ENCODE measurements at places on chromosomes 7 and 10.

GRCh38 chr10:80460399-80461207 lies 6.5 kb downstream of the TSPAN14 start:
- no peak for DNase-seq

GRCh38 chr10:17873946-17874345 lies 64.8 kb downstream of the MRC1 start:
- DNase-seq = no peak

GRCh38 chr7:83271212-83272099 lies 108.8 kb upstream of the PCLO start:
- DNase-seq = no peak

DNA sequence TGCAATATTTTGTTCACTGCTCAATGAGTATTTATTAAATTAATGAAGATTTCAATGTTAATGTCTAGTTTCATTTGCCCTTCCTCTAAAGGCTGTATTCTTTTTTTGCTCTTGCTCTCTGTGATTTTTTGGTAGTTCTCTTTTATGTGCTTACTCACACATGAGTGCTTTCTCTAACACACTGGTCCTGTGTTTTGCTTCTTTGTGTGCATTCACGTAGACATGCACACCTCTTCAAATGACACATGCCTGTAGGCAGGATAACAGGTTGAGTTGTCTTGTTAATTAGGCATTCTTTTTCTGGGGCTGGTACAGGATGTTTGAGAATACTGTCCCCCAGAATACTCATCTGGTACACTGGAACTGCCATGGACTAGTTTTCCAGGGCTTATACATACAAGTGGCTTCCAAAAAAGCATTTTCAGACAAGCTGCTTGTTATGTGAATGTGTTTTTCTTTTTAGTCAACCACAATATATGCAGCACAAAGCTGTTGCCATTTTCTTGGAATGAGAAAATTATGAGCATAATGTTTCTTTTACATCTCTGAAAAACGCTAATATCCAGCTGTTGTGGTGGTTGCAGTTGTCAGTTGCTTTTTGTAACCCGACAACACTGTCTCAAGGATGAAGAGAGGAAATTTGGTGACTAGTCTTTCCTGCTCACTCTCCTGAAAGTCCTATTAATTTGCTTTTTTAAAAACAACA lies 416.4 kb downstream of the AUTS2 start:
- DNase-seq = no peak

DNA sequence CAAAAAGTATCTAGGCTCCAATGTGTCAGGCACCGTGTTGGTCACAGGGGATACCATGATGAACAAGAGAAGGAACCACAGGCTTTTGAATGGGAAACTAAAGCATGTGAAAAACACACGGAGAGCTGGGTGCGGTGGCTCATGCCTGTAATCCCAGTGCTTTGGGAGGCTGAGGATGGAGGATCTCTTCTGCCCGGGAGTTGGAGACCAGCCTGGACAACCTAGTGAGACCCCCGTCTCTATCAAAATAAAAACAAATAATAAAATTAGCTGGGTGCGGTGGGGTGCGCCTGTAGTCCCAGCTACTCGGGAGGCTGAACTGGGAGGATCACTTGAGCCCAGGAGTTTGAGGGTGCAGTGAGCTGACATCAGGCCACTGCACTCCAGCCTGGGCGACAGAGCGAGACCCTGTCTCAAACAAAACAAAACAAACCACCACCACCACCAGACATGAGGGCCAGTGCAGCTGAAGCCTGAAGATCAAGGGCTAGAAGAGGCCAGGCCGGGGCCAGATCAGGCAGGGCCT lies 611 bp upstream of the COPS6 start:
- no peak for DNase-seq

DNA sequence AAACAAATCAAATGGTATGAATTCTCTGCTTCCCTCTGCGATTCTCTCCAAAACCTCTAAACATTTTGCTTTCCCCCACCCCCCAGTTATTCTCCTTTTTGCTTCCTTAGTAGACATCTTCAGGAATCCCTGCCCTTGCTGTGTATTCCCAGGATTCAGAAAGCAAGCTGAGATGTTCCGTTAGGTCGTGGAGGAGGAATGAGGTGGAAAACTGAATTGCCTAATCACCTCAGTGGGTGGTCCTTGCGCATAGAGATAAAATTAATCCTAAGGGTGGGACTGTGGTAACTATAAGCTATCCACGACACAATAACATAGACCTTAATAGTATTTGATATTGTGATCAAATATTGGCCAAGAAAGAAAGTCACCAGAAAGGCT lies 49.1 kb upstream of the SEMA3C start:
- no peak for DNase-seq

- DNase-seq = no peak
Measured at GRCh38 chr10:80144067-80144695, 11.7 kb downstream of the PLAC9 start.

DNA sequence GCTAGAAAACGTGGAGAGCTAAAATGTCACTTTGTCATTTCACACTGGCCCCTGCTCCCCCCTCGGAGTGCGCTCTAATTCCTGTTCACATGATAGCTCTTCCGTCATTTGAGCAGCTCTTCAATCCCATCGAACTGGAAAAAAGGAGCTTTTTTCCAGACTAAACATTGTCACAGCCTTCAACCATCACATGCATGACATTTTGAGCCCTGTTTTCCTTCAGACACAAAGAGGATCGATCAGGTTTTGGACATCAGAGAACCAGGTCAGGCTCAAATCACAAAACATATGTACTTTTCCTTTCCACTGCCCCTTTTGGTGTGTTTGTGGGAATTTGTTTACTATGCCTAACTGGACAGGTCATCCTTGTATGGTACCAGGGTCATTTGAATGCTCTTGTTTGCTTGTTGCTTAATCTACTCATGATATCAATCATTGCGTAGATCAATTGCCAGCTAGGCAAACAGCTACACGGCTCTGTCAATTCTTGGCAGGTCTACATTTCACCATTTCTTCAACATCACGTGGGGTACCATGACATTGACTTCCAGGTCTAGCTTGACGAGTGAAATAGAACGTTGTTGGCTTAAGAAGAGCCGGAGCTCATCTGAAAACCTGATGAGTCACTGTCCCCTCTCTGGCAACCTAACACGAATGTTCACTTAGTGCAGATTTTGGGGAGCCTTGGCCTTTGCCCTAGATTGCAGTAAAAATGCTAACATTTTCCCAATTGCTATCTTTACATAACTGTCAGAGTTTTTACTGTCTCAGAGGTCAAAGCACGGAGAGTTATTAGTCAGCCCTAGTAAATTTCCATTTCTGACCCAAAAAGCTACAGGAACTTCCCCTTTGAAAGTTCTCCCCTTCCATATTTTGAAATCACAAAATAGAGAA lies 87.3 kb downstream of the LYZL2 start:
- no peak for DNase-seq

- no peak for DNase-seq
Measured at GRCh38 chr10:112735041-112735695, 214.9 kb upstream of the TCF7L2 start.

DNA sequence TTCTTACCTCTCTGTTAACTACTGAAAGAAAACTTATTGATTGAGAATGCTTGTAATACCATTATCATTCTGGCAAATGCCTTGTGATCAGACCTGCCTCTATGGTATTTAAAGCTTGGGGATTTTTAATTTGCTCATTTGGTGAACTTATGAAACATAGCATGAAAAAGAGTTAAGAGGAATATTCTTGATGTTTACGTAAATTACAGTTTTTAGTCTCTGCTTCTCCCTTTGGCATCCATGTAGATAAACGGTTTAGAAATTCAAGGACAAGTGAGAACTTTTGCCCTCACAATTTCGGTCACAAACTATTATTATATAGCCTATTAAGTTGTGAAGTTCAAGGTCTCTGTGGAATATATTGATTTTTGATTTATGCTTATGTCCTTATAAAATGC lies 11.2 kb upstream of the CELF2 start:
- no peak for DNase-seq

GRCh38 chr7:42690794-42691639 lies 220.9 kb downstream of the C7orf25 start:
- DNase-seq = no peak

GRCh38 chr10:78441694-78442093 lies 408.0 kb downstream of the RPS24 start:
- DNase-seq = no peak

- DNase-seq = no peak
Measured at GRCh38 chr10:47330804-47331203, 8.6 kb downstream of the GDF2 start.

DNA sequence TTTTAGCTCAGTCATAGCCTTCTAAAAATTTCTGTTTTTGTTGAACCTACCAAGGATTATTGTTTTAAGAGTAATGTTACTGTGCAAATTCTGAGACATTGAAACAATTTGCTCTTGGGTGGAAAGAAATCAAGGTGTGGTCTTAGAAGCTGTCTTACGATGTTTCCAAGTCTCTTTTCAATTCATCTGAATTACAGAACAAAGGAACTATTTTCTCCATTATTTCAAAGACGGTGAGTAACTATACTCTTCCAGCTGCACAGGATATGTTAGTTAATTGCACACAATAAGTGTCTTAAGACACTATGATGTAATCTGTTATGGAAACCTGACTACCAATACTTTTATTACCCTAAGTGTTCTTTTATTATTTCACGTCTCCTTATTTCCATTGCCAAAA lies 106.8 kb upstream of the POM121L12 start:
- DNase-seq = no peak

DNA sequence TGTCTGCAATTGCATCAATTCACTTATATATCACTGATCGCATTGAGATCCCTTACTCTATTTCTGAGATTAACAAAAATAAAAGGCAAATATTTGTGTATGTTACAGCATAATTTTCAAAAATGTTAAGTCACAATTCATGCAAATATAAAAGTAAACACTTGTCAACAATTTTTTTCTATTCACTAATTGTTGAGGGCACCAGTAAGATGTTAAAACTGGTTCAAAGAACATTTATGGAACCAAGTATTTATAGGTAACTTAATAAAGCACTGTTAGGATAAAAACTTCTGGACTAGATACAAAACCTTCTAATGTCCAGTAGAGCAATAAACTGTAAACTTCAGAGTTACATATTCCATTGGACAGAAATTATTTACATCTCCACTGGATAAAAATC lies 586.1 kb upstream of the AUTS2 start:
- no peak for DNase-seq

- DNase-seq = no peak
Measured at GRCh38 chr7:21104124-21104500, 317.4 kb upstream of the SP8 start.

GRCh38 chr7:93407239-93407638 lies 167.3 kb downstream of the CALCR start:
- no peak for DNase-seq

DNA sequence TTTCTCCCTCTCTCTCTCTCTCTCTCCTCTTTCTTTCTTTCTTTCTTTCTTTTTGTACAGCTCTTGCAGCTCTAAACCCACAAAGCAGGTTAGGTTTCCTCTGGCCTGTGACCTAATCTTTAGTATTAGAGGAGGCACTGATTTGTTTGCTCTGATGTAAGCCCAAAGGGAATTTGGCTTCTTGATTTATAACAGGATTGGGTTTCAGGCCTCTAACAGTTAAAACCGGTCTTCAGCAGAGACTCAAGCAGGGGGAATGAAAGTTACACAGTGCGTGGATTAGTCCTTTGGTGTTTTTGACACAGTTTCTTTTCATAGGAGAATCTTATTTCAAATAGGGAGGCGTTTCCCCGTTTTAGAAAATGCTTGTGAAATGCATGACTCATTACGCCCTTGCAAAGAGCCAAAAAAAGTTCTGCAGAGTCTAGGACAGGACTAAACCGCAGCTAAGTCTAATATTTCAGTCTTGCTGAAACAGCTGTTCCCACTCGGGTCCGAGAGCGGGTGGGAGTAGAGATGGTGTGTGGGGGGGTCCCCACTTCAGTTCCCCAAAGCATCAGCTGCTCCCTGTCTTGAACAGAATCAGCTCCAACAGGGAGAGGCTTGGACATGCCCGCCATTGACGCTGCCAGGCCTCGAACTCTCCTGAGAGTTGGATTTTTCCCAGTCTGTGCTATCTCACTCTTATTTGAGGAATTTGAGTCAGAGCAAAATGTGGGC lies 296.5 kb upstream of the PITRM1 start:
- peak; percentile 51 for DNase-seq

DNA sequence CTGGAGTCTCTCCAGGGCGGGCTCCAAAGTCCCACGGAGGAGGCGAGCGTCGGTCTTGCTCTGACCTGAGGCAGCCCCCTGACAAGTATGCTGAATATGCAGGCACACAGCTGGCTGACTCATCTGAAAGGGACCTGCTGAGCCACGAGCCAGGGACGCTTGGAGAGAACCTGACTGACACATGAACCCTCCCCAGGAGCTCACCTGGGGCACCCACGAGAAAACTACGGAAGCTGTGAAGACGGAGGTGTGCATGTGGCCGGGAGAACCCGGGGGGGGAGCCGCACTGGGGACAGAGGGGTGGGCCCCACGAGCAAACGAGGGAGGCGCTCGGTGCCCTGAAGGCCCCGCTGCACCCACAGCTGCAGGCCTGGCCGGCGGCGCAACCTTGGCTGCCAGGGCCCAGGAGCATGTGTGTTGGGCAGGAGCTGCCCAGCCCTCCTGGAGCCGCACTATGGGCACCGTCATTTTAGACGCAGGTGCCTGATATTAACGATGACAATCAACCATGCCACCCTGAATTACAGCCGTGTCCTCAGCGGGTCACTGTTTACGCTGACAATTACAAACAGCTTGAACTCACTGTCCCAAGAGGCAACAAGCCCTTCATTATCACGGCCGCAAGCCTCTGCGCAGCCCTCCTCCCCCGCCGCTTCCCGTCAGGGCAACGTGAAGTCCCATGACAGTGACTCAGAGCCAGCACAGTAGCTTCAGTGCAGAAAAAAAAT lies 64.7 kb downstream of the DIP2C start:
- peak; percentile 72 for DNase-seq

DNA sequence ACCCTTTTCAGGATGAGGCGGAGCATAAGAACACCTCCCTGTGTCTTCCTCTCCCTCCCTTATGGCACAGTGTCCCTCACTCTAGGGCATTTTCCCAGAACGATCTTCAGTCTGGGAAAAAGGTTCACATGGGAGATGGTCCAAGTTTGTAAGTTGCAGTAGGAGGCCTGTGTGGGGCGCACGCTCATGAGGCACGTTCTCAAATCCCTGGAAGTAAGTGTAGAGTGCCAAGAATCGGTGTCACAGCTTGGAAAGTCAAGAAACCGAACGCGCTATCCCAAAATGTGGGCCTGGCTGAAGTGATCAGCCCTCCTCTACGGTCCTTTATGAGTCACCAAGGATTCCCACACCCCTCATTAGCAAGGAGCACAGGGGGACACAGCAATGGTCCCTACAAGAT lies 23.9 kb upstream of the SMARCD3 start:
- no peak for DNase-seq

DNA sequence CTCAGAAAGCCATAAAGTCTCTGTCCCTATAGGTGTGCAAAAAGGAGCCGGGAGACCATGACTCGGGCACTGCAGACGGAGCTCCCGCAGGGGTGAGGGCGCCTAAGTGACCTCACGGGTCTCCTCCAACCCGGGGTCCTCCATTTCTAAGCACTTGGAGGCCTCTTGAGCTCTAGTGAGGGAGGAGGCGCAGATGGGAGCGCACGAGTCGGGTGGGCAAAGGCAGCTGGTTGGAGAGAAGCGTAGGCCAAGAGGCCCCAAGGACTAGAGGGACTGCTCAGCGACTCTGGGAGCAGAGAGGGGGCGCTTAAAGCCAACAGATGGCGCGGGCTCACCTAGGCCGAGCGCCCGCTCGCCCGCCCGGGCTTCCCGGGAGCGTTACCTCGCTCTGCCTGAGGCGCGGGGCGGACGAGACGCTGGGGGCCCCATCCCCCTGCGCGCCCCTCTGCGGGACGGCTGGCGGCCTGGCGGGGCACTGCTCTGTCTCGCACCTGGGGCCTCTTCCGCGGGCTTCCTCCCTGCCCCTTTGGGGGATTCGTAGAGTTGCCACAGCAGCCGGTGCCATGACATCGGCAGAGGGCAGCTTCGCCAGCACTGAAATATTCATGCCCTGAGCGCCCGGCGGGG lies 523 bp upstream of the CDH23 start:
- peak; percentile 64 for DNase-seq

GRCh38 chr10:69959911-69960310 lies 92.7 kb upstream of the MACROH2A2 start:
- no peak for DNase-seq

Measured in heart right ventricle (tissue), 16 donors.